ENCODE measurements at places on chromosomes 2 and 18. TPM values are rescaled to one million over a fixed set of nuclear protein-coding genes. Genes with fewer than 3 reads are reported as not detected.

NYAP2 gene
- not detected for total RNA-seq

CHRNG gene
- total RNA-seq, result not detected

MC2R gene
- not detected for total RNA-seq

KLHL14 gene
- 9.5 TPM for total RNA-seq

RNMT gene
- 29.4 TPM for total RNA-seq

AQP12B gene
- not detected for total RNA-seq

SERPINB3 gene
- total RNA-seq, result not detected

IL37 gene
- total RNA-seq, result not detected

CKAP2L gene
- total RNA-seq, result not detected

CELF4 gene
- total RNA-seq, result 0.18 TPM

DNA sequence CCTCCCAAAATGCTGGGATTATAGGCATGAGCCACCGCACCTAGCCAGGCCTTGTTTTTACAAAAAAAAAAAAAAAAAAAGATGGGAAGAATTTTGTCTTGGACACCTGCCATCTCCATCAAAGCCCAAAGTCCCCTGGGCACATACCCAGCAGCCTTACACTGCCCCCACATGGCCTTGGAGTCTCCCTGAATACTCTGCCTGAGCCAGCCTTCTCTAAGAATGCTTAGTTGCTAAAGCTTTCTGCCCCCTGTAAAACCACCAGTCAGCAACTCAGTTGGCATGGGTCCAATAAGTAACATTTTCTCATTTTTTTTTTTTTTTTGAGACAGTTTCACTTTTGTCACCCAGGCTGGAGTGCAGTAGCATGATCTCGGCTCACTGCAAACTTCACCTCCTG lies 40.6 kb downstream of the SPC25 start:
- H3K36me3 ChIP-seq, result no peaks in the 10 kb centered on the region
- DNase-seq, result peak; percentile 35
- H3K4me3 ChIP-seq, result no peak overlapping the region
- no peaks in the 10 kb centered on the region for H3K4me1 ChIP-seq
- no peak overlapping the region for H3K27ac ChIP-seq

- H3K4me1 ChIP-seq, result no peaks in the 10 kb centered on the region
- H3K4me3 ChIP-seq, result no peak overlapping the region
- H3K27me3 ChIP-seq, result no peaks in the 10 kb centered on the region
Observed at GRCh38 chr2:25504266-25504665, 162.5 kb upstream of the DNMT3A start.

- H3K27me3 ChIP-seq, result no peaks in the 10 kb centered on the region
- no peak for DNase-seq
- H3K4me3 ChIP-seq, result no peak overlapping the region
- H3K4me1 ChIP-seq, result no peaks in the 10 kb centered on the region
- H3K36me3 ChIP-seq, result no peaks in the 10 kb centered on the region
Observed at GRCh38 chr2:188984065-188984491, 9.9 kb downstream of the COL3A1 start.

DNA sequence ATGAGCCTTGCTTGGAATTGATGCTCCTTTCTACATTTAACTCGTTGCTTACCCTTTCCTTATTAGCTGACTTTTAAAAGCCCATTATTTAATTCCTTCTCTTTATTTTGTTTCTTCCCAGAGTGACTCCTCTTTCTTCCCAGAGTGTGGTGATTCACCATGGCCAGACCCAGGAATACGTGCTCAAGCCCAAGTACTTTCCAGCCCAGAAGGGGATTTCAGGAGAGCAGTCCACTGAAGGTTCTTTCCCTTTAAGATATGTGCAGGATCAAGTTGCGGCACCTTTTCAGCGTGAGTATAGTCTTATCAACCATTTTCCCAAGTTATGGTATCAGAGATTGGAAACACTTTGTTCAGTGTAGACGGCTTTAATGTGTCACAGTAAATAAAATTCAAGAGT lies 163.7 kb downstream of the LTBP1 start:
- H3K27ac ChIP-seq, result no peak overlapping the region
- no peak overlapping the region for H3K4me3 ChIP-seq
- H3K4me1 ChIP-seq, result no peaks in the 10 kb centered on the region
- H3K36me3 ChIP-seq, result no peaks in the 10 kb centered on the region

GRCh38 chr18:39057423-39058064 lies 1491.9 kb upstream of the CELF4 start:
- H3K4me3 ChIP-seq, result no peak overlapping the region
- DNase-seq, result no peak
- H3K27me3 ChIP-seq, result no peaks in the 10 kb centered on the region
- H3K27ac ChIP-seq, result no peak overlapping the region
- no peaks in the 10 kb centered on the region for H3K36me3 ChIP-seq

- H3K4me1 ChIP-seq, result no peaks in the 10 kb centered on the region
- no peaks in the 10 kb centered on the region for H3K36me3 ChIP-seq
- no peaks in the 10 kb centered on the region for H3K27me3 ChIP-seq
- no peak overlapping the region for H3K27ac ChIP-seq
Observed at GRCh38 chr2:70692256-70692655, 75.7 kb downstream of the ADD2 start.

DNA sequence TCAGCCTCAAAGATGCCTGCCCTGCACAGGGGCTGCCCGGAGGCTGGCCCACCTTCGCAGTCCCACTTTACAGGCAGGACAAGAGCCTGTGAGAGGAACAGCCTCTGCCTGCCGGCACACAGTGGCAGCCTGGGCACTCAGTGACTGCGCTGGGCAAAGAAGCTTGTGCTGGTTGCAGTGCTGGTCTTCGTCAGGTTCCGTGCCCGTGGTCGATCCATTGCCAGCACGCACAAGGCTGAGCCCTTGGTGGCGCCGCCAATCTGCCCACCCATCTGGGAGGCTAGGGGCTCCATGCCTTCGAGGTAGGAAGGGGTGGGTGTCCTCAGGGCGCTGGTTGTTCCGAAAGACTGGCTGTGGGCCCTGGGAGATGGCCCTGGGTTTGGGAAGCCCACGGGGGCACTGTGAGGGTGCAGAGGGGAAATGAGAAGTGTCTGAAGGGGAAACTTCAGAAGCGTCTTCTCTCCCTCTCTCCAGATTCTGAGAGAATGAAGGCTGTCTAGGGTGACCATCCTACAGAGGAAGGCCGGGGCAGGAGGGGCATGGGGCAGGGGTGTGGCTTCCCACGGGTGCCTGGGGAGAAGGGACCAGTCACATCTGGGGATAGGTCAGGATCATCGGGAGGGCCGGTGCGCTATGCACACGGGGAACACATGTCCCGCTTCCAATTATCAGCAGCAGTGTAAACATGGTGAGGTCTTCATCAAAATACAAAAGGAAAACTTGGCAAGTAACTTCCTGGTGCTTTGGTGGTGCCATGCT lies 49.1 kb upstream of the HS6ST1 start:
- H3K27ac ChIP-seq, result no peak overlapping the region
- DNase-seq, result no peak
- H3K36me3 ChIP-seq, result no peaks in the 10 kb centered on the region
- H3K27me3 ChIP-seq, result no peaks in the 10 kb centered on the region
- no peaks in the 10 kb centered on the region for H3K4me1 ChIP-seq

GRCh38 chr2:726169-726568 lies 49.0 kb upstream of the TMEM18 start:
- no peaks in the 10 kb centered on the region for H3K4me1 ChIP-seq
- H3K27ac ChIP-seq, result no peak overlapping the region
- H3K36me3 ChIP-seq, result no peaks in the 10 kb centered on the region
- DNase-seq, result no peak
- no peak overlapping the region for H3K4me3 ChIP-seq

- no peak overlapping the region for H3K4me3 ChIP-seq
- H3K36me3 ChIP-seq, result no peaks in the 10 kb centered on the region
- no peaks in the 10 kb centered on the region for H3K27me3 ChIP-seq
- no peaks in the 10 kb centered on the region for H3K4me1 ChIP-seq
Observed at GRCh38 chr2:58633613-58634365, 392.7 kb upstream of the FANCL start.

- peak overlapping the region; percentile 21 for H3K27ac ChIP-seq
- H3K27me3 ChIP-seq, result no peaks in the 10 kb centered on the region
- H3K4me1 ChIP-seq, result no peaks in the 10 kb centered on the region
- no peaks in the 10 kb centered on the region for H3K36me3 ChIP-seq
Observed at GRCh38 chr2:216620786-216621185, 12.4 kb upstream of the IGFBP2 start.

DNA sequence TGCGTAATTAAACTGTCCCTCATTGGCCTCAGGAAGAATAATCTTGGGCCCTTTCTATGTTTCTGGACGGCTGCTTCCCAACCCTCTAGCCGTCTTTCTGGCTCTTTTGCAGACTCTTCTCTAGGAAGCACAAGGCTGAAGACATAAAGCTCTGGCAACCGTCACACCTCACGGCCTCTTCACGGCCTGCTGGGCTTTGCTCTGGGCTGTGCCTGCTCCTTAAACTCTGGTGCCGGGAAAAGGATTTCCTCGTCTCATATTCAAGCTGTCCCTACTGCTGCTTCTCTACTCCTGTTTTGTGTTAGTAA lies 36.0 kb upstream of the WIPF1 start:
- H3K27ac ChIP-seq, result peak overlapping the region; percentile 68
- DNase-seq, result no peak
- peaks cover 6% of the 10 kb centered on the region for H3K4me1 ChIP-seq

DNA sequence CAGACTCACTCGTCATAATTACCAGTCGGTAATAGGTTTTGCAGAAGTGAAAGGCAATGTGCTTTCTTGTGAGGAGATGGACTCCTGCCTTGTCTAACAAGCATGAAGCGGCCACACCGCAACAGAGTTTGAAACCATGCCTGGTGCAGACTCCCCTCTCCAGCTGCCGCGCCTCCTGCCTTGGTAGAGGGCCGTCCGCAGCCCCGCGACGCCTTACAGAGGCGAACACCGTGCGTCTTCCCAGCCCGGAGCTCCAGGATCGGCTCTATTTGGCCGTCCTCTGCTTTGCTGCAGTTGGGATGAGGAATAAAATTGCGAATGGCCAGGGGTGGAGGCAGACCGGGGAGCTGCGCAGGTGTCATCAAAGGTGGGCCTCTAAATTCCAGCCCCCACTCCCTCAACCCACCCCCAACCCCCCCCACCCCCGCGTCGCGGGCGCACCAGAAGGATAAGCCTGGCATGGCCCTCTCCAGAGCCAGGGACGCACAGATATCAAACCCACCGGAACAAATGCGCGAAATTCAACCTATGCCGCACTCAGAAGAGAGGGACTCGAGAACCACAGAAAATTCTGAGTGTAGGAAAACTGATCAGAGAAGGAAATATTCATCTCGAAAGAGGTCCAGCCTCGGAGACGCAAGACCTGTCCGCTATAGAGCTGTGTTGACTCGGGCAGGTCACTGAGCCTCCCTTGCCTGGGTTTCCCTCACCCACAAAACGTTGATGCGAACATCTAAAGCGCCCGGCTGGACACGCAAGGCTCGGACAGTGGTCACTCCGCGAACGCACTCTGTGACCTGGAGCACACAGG lies 1.1 kb downstream of the TRABD2A start:
- DNase-seq, result no peak
- no peaks in the 10 kb centered on the region for H3K36me3 ChIP-seq
- H3K27me3 ChIP-seq, result no peaks in the 10 kb centered on the region
- no peak overlapping the region for H3K4me3 ChIP-seq
- H3K27ac ChIP-seq, result no peak overlapping the region
- H3K4me1 ChIP-seq, result no peaks in the 10 kb centered on the region

- H3K27ac ChIP-seq, result no peak overlapping the region
- no peaks in the 10 kb centered on the region for H3K36me3 ChIP-seq
- DNase-seq, result no peak
- no peaks in the 10 kb centered on the region for H3K4me1 ChIP-seq
- no peaks in the 10 kb centered on the region for H3K27me3 ChIP-seq
Observed at GRCh38 chr2:177325554-177325953, 61.0 kb upstream of the NFE2L2 start.

- H3K27me3 ChIP-seq, result no peaks in the 10 kb centered on the region
- H3K4me3 ChIP-seq, result no peak overlapping the region
- no peak for DNase-seq
- no peak overlapping the region for H3K27ac ChIP-seq
Observed at GRCh38 chr2:236402033-236402790, 138.0 kb upstream of the ASB18 start.

DNA sequence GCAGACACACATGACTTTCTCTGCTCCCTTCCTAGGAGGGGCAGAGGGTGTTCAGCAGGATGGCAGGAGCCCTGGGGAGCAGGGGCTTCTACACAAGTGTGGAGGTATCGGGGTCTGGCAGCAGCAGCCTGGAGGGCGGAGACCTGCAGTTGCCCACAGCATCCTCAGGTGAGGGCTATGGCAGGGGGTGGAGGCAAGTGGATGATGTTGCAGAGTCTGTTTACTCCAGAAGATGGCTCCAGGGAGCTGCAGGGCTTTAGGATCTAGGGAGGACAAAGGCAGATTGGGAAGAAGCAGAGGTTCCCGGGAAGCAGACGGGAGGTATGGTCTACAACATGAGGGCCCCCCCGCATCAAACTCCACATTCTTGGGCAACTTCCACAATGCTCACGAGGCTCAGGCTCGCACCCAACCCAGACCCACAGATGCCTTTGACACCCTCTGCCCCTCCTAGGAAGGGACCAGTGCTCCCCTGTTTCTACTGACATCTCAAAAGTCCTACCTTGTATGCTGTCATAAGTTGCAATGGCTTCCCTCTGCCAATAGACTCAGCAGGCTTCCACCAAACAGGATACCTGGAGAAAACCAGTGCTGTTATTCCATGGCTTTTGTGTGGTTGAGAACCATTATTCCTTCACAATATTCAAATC lies 12.0 kb upstream of the ATP6V1C2 start:
- no peaks in the 10 kb centered on the region for H3K36me3 ChIP-seq
- no peaks in the 10 kb centered on the region for H3K27me3 ChIP-seq
- H3K4me3 ChIP-seq, result no peak overlapping the region
- no peak overlapping the region for H3K27ac ChIP-seq
- H3K4me1 ChIP-seq, result no peaks in the 10 kb centered on the region
- no peak for DNase-seq

GRCh38 chr18:63567276-63567675 lies 19.9 kb upstream of the SERPINB13 start:
- H3K4me3 ChIP-seq, result no peak overlapping the region
- H3K27ac ChIP-seq, result no peak overlapping the region
- no peaks in the 10 kb centered on the region for H3K4me1 ChIP-seq
- no peaks in the 10 kb centered on the region for H3K27me3 ChIP-seq

DNA sequence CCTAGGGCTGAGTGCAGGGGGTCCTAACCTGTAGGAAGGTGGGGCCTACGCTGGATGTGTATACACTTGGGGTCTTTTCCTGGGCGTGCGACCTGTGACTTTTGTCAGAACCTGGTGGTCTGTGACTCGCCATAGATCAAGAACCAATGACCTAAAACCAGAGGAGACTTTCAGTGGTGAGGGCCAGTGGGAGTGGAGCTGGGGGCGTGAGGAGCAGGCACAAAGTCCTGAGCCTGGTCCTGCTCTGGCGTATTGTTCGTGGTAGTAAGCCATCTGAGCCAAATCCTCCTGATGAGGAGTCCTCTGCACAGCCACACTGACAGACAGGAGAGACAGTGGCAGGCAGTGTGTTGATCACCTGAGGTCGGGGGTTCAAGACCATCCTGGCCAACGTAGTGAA lies 8.9 kb downstream of the INPP4A start:
- no peaks in the 10 kb centered on the region for H3K36me3 ChIP-seq
- H3K27ac ChIP-seq, result no peak overlapping the region
- H3K4me3 ChIP-seq, result no peak overlapping the region
- H3K4me1 ChIP-seq, result no peaks in the 10 kb centered on the region
- DNase-seq, result no peak
- no peaks in the 10 kb centered on the region for H3K27me3 ChIP-seq

DNA sequence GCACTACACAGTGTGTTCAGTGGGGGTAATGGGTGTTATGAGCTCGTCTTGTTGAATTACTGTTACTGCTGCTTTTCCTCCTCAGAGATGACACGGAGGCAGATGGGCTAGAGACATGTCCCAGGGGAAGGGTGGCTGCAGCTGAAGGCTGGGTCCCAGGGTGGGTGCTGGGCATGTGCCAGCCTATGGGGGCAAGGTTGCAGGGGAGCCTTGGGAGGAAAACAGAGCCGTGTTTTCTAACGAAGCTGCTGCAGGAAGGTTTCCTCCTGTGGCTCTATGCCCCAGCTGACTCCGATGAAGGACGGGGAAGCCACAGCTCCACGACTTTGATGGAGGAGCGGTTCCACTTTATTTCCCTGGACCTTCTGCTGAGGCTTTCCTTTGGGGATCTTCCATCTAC lies 42.4 kb downstream of the ASB18 start:
- H3K4me3 ChIP-seq, result no peak overlapping the region
- H3K4me1 ChIP-seq, result no peaks in the 10 kb centered on the region
- no peaks in the 10 kb centered on the region for H3K36me3 ChIP-seq
- no peak overlapping the region for H3K27ac ChIP-seq
